Activated naive CD8-positive, alpha-beta T cell treated with anti-CD3 and anti-CD28 coated beads, Interleukin-2, amount 50 U/mL, for 16 hours (primary cell): ENCODE measurements at places on chromosomes 7 and 10.
A peak's percentile ranks its signal among the peaks of the same experiment; 100 is the strongest.

- no peak for DNase-seq
Measured at GRCh38 chr10:116766837-116767634, 24.7 kb upstream of the HSPA12A start.

DNA sequence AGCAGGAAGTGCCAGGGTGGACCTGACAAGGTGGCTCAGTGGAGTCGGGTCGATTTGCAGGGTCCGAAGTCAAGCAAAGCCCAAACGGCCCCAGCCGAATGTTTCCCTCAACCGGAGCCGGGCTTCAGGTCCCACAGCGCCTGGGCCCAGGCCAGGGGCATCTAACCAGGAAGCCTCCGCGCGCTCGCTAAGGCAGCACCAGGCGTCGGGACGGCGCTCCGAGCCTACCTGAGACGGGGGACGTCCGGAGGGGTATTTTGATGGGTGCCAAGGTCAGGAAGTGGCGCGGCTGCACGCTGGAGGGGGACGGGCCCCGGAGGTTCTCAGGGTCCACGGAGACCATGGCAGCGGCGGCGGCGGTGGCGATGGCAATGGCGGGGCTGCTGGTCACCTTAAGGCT lies 51.5 kb downstream of the TCERG1L start:
- DNase-seq, result no peak

DNA sequence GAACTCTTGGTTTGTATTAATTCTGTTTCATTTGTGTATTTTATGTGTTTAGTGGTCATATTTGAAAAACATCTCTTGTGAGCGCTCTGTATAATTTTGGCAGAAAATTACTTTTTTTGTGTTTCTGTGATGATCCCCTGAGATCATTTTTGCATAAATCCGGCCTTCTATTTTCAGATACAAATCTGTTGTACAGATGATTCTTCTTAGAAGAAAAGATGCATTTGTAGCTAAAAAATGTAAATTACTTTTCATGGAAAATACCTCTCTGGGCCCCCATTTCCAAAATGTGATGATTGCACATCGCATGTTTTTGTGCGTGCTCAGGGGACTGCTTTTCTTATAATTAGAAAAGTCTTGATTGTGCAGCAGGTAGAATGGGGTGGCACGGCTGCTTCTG lies 395.4 kb downstream of the LRMDA start:
- no peak for DNase-seq

DNA sequence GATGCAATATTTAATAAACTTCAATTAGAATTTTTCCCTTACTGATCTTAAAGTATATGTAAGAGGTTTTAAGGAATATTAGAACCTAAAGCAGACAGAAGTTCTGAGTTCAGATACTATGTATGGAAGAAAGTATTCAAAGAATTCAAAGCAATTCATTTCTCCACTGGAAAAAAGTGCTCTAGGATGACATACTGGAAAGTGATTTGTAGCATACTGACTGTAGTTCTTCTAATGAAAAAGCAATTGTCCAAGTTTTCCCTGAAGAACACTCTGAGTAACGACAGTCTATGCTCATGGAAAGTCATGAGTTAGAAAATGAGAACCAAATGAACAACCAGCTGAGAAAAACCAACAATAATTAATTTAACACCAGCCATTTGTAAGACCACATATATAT lies 180.8 kb upstream of the SLC26A5 start:
- no peak for DNase-seq

DNA sequence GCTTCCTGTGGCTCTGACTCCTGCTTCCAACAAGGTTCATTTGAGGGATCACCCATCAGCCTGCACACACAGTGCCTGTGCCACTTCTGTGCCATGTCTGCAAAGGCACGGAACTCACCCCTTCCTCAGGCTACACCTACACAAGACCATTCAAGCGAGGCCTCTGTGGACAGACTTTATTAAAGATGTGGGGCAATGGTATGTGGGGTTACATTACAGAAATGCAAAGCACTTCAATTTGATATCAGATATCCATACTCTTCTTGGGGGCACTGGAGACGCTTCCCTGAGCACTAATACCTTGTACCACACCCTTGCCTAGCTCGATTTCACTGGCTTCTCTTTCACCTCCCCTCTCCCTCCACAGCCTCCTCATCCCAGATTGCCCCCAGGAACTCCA lies 84.4 kb upstream of the FGL2 start:
- DNase-seq, result no peak

GRCh38 chr10:93749218-93749799 lies 8.4 kb upstream of the LGI1 start:
- DNase-seq, result no peak

DNA sequence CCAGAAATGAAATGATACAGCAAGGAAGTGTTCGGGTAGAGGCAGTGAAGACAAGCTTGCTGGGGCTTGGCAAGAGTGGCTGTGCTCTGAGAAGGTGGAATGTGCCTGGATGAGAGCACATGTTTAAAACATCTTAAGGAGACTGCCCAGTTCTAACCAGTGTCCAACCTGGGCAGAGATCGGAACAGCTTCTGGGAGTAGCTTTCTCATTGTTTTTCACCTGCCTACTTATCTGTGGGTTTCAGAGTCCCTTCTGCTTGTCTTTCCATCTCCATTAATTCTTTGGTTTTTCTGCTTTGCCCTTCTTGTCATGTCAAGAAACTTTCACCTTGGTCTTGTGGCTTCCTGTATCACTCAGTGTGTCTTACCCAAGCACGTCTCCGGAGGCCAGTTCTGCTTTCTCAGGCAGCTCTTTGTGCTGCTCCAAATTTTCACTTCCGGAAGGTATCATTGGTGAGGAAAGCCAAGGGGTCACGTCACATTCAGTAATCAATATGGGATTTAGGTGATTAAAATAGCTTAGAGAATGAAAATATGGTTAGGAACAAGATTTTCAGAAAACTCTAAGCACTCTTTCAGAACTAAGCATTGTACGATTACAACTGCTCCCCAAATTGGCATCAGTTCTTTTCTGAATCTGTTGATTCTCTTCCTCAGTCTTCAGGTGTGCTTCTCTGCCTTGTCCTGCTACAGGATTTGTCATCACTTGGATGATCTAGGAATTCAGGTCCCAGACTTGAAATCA lies 5.5 kb upstream of the LAMB4 start:
- DNase-seq, result no peak

DNA sequence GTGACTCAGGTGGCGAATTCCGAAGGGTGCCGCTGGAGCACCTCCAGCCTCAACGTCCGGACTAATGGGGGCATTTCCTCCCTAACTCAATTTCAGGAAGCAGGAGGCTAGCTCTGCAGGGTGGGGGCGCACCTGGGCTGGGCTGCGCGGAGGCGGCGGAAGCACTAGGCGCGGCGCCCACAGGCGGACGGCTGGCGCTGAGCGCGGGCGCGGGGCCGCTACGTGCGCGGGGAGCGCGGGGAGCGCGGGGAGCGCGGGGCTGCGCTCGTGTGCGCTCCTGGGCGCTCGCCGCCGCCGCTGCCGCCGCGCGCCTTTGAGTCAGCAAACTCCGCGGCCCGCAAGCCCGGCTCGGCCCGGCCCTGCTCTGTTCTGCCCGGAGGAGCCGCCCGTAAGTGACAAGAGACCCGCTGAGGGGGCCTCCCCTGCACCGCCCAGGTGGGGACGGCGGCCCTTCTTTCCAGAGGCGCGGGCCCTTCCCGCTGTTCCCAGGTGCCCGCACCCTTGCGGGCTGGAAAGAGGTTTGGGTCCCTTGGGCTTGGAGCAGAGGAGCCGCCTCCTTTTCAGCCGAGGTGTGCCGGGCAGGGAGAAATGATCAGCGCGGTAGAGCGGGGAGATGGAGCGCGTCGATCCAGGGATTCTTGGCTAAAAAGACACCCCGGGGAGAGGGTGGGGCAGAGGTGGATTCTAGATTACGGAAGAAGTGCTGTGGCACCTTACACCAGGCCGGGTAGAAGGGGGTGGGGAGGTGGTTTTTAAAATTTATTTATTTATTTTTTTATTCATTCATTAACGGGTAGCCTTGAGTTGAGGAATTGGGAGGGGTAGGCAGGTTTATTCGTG lies at the start of gene SNX10:
Gene SNX10 (plus strand): TSS at position 164 of the 840 bp plus-strand sequence. CDS start 54,581 bp downstream, outside the sequence.
- DNase-seq, result peak; percentile 42

DNA sequence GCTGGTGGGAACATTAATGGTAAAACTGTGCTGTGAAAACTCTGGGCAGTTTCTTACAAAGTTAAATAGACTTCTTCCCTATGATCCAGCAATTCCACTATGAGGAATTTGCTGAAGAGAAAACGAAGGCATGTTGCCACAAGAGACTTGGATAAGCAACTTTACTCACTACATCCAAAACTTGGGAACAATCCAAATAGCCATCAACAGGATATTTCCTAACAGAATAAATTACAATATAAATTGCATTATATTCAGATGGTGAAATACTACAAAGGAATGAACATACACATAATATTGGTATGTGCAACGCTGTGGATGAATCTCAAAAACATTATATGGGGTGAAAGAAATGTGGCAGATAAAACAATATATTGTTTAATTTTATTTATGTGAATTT lies 21.4 kb upstream of the MKI67 start:
- no peak for DNase-seq

- no peak for DNase-seq
Measured at GRCh38 chr10:93565446-93565845, 1.0 kb upstream of the FFAR4 start.

DNA sequence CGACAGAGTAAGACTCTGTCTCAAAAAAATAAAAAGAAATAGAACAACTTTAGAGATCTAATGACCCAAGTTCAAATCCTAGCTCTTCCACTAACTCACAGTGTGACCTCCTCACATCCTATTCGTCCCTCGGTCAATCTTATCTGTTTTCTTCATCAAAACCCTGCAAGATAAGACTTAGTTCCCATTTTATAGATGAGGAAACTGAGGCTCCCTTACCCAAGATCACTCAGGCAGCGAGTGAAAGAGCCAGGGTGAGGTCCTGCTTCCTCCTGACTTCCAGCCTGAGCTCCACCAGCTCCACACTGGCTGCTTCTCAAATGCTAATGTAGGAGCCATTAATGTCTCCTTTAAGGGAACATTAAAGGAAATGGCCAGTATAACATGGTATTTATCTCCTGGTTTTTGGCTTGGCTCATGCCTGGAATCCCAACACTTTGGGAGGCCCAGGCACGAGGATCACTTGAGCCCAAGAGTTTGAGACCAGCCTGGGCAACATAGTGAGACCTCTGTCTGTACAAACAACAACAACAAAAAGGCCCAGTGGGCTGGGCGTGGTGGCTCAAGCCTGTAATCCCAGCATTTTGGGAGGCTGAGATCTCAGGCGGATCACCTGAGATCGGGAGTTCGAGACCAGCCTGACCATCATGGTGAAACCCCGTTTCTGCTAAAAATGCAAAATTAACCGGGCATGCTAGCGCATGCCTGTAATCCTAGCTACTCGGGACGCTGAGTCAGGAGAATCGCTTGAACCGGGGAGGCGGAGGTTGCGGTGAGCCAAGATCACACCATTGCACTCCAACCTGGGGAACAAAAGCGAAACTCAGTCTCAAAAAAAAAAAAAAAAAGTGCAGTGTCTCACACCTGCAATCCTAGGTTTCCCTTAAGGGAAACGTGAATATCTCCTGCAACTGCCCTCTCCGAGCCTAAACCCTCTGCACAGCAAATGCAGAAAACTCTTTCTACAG lies 3.4 kb upstream of the RHBDD2 start:
- DNase-seq, result no peak

GRCh38 chr7:4734587-4735345 lies 40.7 kb upstream of the AP5Z1 start:
- no peak for DNase-seq

DNA sequence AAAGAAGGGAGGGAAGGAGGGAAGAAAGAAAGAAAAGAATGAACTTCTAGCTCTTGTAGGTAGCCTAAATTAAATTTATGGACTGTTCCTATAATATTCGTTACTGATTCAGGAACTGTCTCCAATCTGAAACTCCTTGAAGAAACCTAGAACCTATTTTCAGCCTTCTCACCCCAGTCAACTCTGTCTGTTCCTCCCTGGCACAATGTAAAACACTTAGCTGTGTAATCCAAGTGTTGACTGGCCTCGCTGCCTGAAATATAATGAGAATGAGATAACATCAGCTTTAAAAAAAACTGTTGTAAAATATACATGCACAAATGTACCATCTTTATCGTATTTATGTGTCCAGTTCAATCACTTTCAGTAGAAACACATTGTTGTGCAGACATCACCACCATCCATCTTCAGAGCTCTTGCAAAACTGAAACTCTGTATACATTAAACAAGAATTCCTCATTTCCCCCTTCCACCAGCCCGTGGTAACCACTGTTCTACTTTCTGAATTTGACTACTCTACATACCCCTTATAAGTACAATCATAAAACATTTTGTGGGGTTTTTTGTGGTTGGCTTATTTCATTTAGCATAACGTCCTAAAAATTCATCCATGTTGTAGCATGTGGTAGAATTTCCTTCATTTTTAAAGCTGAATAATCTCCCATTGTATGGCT lies 6.3 kb upstream of the C7orf33 start:
- no peak for DNase-seq

- no peak for DNase-seq
Measured at GRCh38 chr10:9305018-9305655, 1250.6 kb downstream of the GATA3 start.

GRCh38 chr7:123533553-123533917 lies 860 bp downstream of the IQUB start:
- DNase-seq, result no peak

- no peak for DNase-seq
Measured at GRCh38 chr7:69780379-69780778, 182.1 kb downstream of the AUTS2 start.

DNA sequence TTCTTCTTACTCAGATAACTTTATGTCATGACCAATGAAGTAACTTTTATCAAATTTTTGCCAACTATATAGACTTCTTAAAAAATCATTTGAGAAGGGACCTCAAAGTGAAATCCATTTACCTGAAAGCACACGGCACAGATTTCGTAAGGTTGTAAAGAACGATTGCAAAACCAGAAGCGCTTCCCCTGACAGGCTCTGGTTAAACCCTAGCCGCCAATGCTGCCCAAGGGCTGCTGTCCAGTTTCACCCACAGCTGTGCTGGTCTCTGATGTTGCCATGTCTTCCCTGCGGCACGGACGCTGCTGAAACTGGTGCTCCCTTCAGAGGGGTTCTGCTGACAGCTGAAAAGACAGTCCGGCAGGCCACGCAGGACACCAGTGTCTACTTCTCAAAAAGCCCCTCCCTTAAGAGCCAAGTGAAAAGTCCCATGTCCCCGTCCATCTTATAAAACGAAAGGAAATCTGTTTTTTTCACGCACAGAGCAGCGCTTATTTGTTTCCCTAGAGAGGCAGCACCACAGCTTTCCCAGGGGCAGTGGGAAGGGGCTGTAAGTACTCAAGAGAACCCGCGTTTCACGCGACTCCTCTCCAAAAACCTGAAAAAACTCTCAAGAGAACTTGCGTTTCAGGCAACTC lies 32.5 kb downstream of the GNA12 start:
- no peak for DNase-seq

DNA sequence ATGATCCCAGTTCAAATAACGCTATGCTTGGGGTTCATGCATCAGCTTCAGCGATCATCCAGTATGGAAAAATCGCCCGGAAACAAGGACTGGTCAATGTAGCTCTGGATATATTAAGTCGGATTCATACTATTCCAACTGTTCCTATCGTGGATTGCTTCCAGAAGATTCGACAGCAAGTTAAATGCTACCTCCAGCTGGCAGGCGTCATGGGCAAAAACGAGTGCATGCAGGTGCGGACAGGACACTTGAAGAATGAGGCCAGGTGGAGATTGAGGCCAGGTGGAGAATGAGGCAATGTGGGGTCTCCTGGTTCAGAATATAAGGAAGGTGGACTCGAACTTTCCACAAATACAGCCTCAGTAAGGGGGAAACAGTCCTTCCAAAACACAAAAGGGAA lies 105.8 kb downstream of the TRRAP start:
- no peak for DNase-seq
